Stimulated activated CD4-positive, alpha-beta T cell treated with anti-CD3 and anti-CD28 coated beads, Interleukin-4, amount 100 ng/mL, for 4 hours (primary cell): ENCODE measurements at places on chromosomes 1 and 21.
A peak's percentile ranks its signal among the peaks of the same experiment; 100 is the strongest.

DNA sequence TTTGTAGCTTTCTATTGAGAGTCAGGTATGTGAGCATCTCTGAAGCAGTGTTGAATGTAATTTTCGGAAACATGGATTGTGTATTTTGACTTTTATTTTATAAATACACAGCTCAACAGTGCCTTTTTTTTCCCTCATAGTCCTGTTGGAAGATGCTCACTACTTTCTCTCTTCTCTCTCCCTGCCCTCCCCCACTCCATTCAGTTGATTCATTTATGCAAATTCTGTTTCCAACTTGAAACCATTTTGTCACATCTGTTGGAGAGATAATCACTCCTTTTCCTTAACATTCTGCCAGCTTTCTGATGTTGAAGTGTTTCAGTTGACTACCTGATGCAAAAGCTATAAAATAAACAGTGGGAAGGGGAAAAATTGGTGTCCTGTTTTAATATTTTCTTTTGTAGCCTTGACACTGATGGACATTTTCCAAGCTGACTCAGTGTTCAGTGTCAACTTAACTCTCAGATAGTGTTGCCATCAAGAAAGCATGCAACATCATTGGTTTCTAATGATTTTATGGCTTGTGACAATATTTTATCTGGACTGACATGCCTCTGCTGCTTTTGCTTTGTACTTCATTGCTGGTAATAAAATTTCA is 194.5 kb downstream of the HS2ST1 start:
- DNase-seq = no peak

GRCh38 chr1:31354283-31354682 is 18.6 kb downstream of the FABP3 start:
- DNase-seq = no peak

GRCh38 chr1:110502402-110503151 is 16.4 kb downstream of the KCNA10 start:
- no peak for DNase-seq

DNA sequence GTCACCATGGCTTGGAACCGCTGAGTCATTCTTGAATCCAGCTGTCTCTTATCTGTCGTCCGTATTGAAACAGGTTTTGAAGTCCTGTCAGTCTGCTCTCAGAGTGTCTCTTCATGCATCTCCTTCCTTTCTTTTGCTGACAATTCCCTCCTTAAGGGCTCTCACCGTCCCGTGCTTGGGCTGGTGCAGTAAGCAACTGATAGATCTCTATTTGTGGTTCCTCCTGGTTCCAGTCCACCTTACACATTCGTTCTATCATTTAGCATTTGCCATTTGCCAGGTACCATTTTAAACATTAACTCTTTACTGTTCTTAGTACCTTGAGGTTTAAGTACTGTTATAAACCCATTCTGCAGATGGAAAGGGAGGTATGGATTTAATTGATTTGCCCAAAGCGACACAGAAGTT is 88.9 kb downstream of the DYRK1A start:
- DNase-seq = peak; percentile 33

DNA sequence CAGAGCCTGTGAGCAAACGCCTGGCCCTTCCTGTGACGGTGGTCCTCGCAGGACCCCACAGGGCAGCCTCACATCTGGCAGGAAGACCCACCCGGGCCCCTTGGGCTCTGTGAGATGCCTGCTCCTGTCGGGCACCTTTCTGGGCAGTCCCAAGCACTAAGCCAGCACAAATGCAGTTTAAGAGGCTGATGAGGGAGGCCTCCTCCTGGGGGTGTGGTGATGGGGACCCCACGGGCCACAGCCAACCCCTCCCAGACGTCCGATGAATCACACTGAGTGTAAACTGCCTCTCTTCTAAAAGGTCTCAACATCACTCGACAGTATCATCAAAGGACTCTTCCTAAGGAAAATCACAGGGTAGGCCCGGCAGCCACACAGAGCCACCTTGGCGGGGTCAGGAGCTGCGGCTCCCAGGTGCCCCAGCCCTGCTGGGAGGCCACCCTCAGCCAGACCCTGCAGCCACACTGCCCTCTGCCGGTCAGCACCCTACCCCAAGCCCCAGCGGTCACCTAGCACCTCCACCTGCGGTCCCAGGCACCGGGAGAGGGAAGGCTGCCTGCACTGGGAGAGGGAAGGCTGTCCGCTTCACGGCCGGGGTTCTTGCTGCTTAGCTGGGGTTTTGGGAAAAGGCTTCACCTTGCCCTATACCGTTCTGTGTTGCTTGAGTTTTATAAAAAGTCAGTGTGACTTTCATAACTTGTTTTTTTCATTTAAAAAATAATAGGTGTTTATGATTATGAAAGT is 3.9 kb upstream of the PRKCZ start:
- DNase-seq = peak; percentile 15

- DNase-seq = no peak
Observed at GRCh38 chr1:15107058-15107687, 46.4 kb upstream of the TMEM51 start.

DNA sequence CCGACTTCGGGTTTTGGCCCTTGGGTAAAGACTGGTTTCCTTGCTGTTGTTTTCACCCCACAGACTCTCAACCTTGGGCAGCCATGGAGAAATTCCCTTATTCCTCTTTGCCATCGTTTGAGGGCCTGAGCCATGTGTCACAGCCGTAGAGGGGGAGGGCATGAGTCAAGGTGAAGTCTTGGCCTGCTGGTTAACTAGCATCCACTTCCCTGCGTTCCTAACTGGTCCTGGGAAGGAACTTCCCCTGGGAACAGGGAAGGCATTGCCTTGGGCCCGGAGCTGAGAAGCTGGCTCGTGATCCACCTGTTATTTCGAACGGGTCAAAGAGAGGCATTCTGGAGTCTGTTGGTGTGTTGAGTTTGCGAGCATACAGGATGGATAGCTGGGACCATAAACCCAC is 464.9 kb downstream of the CAMTA1 start:
- DNase-seq = no peak

- no peak for DNase-seq
Observed at GRCh38 chr1:24107462-24108138, 4.3 kb downstream of the MYOM3 start.

- DNase-seq = no peak
Observed at GRCh38 chr1:213689260-213689659, 298.5 kb upstream of the PROX1 start.

GRCh38 chr1:211734791-211735190 is 59.4 kb upstream of the NEK2 start:
- DNase-seq = no peak

DNA sequence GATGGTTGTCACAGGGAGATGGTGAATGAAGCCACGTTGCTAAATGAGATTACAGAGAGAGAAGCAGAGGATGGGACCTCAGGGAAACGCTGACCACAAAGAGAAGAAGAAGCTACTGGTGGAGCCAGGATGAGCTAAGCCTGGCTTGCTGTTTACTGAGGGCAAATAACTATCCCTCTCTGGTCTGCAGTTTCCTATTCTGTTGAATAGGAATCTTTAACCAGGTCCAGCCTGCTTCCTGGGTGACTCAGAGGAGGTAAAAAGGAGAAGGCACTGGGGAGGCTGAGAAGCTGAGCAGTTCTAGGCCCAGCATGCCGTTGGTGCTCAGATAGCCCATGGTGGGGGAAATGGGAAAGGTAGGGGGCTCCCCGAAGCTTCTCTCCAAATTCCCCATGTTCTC is 29.6 kb downstream of the DMBX1 start:
- no peak for DNase-seq

DNA sequence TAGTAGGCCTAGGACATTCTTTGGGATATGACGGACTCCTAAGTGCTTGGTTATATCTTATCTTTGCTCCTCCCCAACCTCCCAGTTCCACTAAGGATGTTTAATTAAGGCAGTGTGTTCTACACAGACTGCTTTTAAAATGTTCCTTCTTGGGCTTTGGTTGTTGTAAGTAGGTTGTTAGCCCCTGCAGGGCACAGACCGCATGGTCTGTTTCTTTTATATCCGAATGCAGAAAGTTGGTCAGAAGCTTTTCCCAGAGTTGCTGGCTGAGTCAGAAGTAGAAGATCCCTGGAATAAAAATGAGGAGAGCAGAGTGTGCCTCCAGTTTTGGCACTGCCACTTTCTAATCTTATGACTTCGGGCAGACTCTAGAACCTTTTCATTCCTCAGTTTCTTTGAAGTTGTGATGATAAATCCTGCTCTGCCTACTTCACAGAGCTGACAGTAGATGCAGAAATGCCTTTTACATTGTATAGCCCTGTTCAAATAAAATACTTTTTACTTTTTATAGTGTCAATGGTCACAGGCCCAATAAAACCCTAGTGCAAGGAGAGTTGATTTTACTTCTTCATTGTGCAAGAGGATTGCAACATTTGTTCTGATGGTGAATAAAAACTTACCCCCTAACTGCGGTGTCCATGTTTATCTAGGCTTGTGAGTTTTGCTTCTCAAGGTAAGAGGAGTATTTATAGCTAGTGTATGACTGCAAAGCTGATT is 18.4 kb downstream of the FMN2 start:
- DNase-seq = no peak

- DNase-seq = no peak
Observed at GRCh38 chr1:98910827-98911226, 93.8 kb downstream of the PLPPR5 start.

DNA sequence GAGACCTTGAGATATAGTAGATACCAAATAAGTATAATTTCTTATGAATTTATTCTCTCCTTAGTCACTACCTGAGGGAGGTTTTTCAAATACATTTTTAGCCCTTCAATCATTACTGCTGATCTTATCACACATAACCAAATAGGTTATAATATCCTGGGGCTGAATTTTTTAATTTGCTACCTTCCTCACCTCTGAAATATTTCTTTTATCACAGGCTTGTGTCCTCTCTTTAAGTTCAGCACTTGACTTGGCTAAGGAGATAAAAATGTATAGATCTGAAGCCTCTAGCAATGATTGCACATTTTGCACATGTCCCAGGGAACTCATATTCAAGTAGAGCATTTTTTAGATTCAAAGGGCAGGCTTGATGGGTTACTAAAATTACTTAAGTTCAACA is 23.1 kb downstream of the CFH start:
- DNase-seq = no peak

DNA sequence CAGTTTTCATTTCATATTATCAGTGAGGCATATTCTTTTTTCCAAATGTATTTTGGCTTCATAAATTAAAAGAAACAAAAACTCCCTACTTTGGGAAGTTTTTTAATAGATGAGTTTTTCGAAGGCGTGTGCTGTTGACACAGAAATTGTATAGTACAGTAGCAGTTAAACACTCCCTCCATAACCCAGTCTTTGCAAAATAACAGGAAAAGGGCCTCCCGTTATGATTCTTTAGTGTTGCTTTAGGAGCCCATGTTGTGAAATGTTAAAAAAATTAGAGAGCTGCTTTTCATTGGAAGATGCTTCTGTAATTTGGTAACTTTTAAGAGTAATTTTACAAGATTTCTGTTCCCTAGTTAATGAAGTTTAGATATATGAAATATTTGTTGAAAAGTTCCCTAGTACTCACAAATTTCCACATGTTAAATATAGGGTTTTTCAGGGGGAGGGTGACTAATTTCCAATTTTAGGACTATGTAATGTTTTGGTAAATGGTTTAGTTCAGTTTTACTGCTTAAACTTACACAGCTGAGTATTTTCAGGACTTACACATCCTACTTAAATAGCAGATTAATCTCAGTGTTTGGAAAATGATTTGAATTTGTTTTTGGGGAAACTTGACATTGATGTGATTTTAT is 2.0 kb downstream of the CAMSAP2 start:
- DNase-seq = no peak

GRCh38 chr1:156291226-156292061 is 4.0 kb downstream of the GLMP start:
- DNase-seq = no peak

GRCh38 chr1:78071696-78072095 is 25.9 kb downstream of the GIPC2 start:
- no peak for DNase-seq

GRCh38 chr1:56525489-56526041 is 53.8 kb downstream of the PLPP3 start:
- DNase-seq = no peak

GRCh38 chr1:115647047-115647446 is 5.3 kb downstream of the VANGL1 start:
- DNase-seq = no peak

GRCh38 chr1:217343907-217344306 is 287.0 kb downstream of the GPATCH2 start:
- no peak for DNase-seq

- no peak for DNase-seq
Observed at GRCh38 chr1:42847111-42847595, 740 bp downstream of the ZNF691 start.

GRCh38 chr1:26482921-26483320 is 10.7 kb downstream of the HMGN2 start:
- DNase-seq = no peak

GRCh38 chr1:154765970-154766369 is 104.1 kb downstream of the KCNN3 start:
- DNase-seq = no peak

DNA sequence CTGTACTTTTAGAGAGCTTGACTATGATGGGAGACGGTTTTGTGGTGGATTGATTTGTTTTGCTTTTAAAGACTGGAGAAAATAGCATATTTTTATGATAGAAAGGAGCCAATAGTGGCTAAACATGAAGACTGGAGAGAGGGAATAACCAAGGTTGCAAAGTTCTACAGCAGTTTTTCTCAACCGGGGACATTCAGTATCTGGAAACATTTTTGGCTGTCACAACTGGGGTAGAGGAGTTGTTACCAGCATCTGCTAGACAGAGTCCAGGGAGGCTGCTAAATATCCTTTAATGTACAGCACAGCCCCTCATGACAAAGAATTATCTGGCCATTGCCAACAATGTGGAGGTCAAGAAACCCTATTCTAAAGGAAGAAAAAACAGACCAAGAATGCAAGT is 38.4 kb upstream of the RAP1A start:
- no peak for DNase-seq

GRCh38 chr1:212689758-212690529 is 9.7 kb downstream of the BATF3 start:
- DNase-seq = no peak

GRCh38 chr1:205421798-205422197 is at the start of gene LEMD1:
LEMD1 (minus strand) TSS chr1:205422056; CDS start chr1:205420536, 1,520 bp downstream.
- no peak for DNase-seq

- DNase-seq = no peak
Observed at GRCh38 chr21:35395728-35396127, 346.6 kb upstream of the RUNX1 start.

DNA sequence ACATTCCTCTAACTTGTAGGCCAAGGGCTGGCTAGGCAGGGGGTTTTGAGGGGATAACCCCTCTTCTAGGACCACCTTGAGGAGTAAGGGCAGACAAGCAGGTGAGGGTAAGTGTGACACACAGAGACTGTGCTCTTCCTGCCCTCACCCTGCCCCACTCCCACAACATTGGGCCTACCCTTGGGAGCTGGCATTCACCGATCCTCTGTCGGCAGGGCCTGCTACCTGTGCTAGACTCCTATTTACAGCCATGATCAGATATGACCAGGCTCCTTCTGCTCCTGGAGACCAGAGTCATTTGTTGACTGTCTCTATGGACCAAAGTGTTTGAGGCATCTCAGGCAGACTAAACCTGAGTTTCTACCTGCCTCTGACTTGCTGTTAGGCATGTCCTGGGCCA is 68.3 kb downstream of the SYF2 start:
- no peak for DNase-seq

GRCh38 chr1:94329986-94330385 is 88.2 kb upstream of the ABCD3 start:
- no peak for DNase-seq
